ENCODE measurements at places on chromosomes 7 and 10. TPM values are rescaled to one million over a fixed set of nuclear protein-coding genes. Genes with fewer than 3 reads are reported as not detected.

- no peaks in the 10 kb centered on the region for H3K27me3 ChIP-seq
- no peak overlapping the region for H3K4me3 ChIP-seq
- H3K27ac ChIP-seq: no peak overlapping the region
- no peak for DNase-seq
Measured at GRCh38 chr10:124906551-124907001, 35.3 kb upstream of the ZRANB1 start.

GRCh38 chr7:150955519-150956394 is 22.4 kb downstream of the KCNH2 start:
- peak overlapping the region; percentile 85 for H3K27ac ChIP-seq
- peaks cover 53% of the 10 kb centered on the region for H3K27me3 ChIP-seq
- DNase-seq: peak; percentile 51
- no peak overlapping the region for H3K4me3 ChIP-seq
- peaks cover 25% of the 10 kb centered on the region for H3K4me1 ChIP-seq

GRCh38 chr7:158963771-158964241 is 107.4 kb downstream of the DYNC2I1 start:
- H3K4me3 ChIP-seq: no peak overlapping the region
- DNase-seq: no peak
- no peaks in the 10 kb centered on the region for H3K36me3 ChIP-seq
- H3K4me1 ChIP-seq: no peaks in the 10 kb centered on the region
- H3K27ac ChIP-seq: no peak overlapping the region

- H3K4me1 ChIP-seq: peaks cover 3% of the 10 kb centered on the region
- H3K4me3 ChIP-seq: no peak overlapping the region
- no peak overlapping the region for H3K27ac ChIP-seq
- no peak for DNase-seq
Measured at GRCh38 chr10:78571286-78571685, 497.5 kb upstream of the ZMIZ1 start.

DNA sequence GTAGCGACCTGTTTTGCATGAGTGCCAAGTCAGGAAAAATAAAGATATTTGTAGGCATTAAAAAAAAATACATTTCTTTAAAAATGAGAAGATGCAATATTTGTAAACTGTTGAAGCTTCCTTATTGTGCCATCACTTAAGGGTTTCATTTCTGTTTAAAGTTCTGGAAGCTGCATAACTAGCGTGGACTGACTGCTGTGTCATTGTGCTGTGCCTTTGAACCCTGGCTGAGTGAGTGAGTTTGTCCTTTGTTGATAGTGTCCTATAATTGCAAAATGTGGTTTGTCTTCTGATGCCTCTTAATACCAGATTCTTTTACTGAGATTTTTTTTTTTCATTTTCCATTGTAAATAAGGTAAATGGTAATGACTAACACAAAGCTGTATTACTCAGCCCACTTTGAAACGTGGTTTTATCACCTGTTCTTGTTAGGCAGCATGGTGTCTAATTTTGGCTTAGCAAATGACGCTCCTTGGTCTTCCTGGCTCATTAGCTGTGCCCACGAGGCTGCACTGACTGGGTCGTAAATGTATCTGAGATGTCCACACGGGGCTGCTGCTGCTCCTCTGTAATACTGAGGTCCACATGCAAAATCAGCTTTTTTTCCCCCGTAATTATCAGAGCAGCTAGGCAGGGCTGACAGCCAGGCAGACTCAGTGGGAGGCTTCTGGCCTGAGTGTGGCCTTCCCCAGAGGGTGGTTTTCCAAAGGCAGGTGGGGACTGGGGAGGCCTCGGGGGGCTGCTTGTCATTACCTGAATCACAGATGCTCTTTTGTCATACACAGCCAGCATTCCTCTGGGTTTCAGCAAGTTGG is 14.8 kb downstream of the ZSCAN25 start:
- peaks cover 15% of the 10 kb centered on the region for H3K4me1 ChIP-seq
- H3K27me3 ChIP-seq: no peaks in the 10 kb centered on the region
- peaks cover 84% of the 10 kb centered on the region for H3K36me3 ChIP-seq
- peak; percentile 12 for DNase-seq
- H3K4me3 ChIP-seq: no peak overlapping the region

DLX5 gene
- not detected for total RNA-seq

OR2F1 gene
- total RNA-seq: not detected

ACTL6B gene
- total RNA-seq: not detected

PLCE1 gene
- total RNA-seq: 24.9 TPM

RPEL1 gene
- total RNA-seq: not detected

TMEM140 gene
- total RNA-seq: 22.0 TPM

HSPA12A gene
- 9.5 TPM for total RNA-seq

Data from heart right ventricle (tissue), 16 donors.